Left lung (tissue), 14 donors: ENCODE measurements at places on chromosomes 12 and 14. TPM values are rescaled to one million over a fixed set of nuclear protein-coding genes. Genes with fewer than 3 reads are reported as not detected.

GRCh38 chr12:6376870-6377666 is 1.7 kb upstream of the SCNN1A start:
- DNase-seq, result no peak

GRCh38 chr12:66296176-66296683 is 6.1 kb upstream of the HELB start:
- DNase-seq, result no peak

DNA sequence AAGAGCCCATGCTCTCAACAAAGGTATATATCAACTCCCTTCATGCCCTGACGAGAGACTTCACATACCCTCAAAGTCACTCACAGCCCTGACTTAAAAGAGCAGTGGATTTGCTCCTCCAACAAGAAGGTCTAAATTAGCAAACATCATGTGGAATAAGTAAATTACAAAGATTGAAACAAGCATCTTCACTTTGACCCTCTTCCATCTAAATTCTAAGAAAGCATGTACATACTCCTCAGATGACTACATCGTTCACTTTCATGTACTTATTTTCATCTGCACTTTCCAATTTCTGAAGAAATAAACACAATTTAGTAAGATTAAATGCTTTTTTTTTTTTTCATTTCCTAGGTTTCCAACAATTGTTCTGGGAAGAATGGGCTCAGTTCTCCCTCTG is 38.6 kb upstream of the KRR1 start:
- no peak for DNase-seq

DNA sequence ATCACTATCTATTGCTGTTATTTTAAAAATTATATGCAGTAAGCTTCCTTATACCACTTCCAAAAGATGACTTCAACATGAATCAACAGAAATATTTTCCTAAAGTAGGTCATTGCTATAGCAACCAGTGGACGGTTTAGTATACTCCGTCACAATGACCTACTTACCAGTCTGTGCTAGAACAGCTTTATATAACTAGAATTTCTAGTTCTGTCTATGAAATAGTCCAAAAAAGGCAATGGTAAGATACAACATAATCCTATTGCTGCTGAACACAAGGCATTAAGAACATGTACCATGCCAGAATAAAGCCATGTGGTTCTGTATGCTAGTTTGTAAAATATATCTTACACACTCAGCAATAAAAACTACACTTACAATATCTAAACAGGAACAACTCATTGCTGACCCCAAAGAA is 40.7 kb upstream of the MTERF2 start:
- peak; percentile 90 for DNase-seq

DNA sequence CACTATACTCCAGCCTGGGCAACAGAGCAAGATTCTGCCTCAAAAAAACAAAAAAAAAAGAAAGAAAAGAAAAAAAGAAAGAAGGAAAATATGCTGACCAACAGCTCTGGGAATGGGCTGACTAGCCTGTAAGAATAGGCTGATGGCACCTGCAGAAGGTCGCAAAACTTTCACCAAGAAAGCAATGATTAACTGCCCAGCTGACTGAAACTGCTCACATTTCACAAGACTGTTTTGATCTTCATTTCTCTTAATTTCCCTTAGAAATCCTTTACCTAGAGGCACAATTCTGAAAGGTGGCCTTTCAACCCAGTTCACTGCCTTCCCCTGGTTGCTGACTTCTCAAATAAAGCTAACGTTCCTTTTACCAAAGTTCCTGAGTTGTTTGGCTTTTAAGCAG is 12.4 kb downstream of the BEST3 start:
- no peak for DNase-seq

- no peak for DNase-seq
Observed at GRCh38 chr12:26106347-26106746, 18.5 kb downstream of the BHLHE41 start.

- peak; percentile 82 for DNase-seq
Observed at GRCh38 chr14:21070610-21071224, 613 bp downstream of the ARHGEF40 start.

GRCh38 chr12:105892362-105892910 is 246.3 kb downstream of the NUAK1 start:
- DNase-seq, result no peak

- DNase-seq, result peak; percentile 65
Observed at GRCh38 chr12:4118017-4118510, 155.5 kb upstream of the CCND2 start.

DNA sequence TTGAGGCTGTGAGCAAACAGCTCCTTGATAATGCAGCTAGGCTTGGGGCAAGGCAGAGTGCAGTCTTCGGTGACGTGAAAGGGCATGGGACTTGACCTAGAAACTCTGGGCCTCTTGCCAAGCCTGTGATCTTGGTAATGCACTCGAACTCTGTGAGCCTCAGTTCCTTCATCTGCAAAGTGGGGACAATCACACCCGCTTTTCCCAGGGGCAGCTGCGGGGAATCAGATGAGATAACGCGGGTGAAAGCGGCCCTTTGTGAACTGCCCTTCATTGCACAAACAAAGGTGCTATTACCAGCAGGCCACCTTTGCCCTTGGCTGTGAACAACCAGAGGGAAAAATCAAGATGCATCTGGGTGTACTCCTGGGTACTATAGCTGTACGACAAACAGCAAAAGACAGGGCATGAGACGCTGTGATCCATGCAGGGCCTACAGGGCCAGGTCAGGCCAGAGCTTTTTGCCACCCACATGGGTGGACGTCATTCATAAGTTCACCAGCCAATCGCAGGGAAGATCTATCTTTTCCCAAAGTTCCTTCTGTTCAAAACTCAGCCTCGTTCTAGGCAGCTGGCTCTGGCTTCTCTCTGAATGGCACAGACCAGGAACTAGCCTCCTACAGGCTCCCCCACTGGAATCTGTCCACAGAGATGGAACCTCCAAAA is 3.2 kb downstream of the MSI1 start:
- no peak for DNase-seq

DNA sequence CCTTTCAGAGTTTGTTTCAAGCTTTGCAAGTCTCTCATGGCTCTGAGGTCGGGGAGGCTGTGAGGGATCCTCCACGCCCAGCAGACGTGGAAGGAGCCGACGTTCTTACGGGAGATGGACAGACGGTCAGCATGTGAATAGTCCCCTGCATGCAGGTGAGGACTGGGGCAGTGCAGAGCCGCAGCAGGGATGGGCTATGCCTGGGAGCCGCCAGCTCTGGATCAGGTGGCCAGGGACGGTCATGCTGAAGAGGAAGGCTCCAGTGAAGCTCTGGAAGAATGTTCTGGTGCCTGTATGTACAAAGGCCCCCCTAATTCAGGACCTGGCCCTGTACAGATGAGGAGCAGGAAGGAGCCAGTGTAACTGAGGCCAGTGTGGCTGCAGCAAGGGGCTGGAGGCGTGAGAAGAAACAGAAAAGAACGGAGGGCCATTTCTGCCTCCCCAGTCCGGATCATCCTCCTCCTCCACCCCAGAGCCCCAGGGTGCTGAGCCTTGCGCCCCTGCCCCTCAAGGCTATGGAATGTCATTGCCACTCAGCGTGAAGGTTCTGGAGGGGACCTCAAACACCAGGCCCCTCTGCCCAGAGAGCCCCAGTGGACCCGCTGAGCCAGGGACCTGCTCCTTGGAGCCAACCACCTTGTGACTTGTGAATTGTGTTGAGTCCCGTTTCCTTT is 96.8 kb upstream of the DIO3 start:
- DNase-seq, result peak; percentile 23

Gene TAS2R9
- total RNA-seq, result not detected

Gene WDHD1
- 8.6 TPM for total RNA-seq

Gene NKX2-1
- total RNA-seq, result 251 TPM

Gene CCDC175
- total RNA-seq, result not detected

Gene GLS2
- 3.0 TPM for total RNA-seq

Gene SRRM4
- total RNA-seq, result not detected
